ENCODE measurements at places on chromosomes 3 and 15. TPM values are rescaled to one million over a fixed set of nuclear protein-coding genes. Genes with fewer than 3 reads are reported as not detected.
A peak's percentile ranks its signal among the peaks of the same experiment; 100 is the strongest.

Gene GP5
- under 0.01 TPM for total RNA-seq

DNA sequence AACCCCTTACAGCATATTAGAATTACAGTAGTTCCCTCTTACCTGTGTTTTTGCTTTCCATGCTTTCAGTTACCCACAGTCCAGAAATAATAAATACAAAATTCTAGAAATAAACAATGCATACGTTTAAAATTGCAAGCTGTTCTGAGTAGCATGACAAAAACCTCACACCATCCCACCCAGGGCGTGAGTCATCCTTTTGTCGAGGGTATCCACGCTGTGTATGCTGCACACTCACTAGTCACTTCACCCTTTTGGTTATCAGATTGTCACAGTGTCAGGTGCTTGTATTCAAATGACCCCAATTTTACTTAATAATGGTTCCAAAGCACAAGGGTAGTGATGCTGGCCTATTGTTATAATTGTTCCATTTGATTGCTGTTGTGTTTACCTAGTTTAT lies 72.5 kb upstream of the P3H2 start:
- H3K4me1 ChIP-seq, result peaks cover 7% of the 10 kb centered on the region
- H3K4me3 ChIP-seq, result no peak overlapping the region
- DNase-seq, result peak; percentile 61
- H3K36me3 ChIP-seq, result no peaks in the 10 kb centered on the region

DNA sequence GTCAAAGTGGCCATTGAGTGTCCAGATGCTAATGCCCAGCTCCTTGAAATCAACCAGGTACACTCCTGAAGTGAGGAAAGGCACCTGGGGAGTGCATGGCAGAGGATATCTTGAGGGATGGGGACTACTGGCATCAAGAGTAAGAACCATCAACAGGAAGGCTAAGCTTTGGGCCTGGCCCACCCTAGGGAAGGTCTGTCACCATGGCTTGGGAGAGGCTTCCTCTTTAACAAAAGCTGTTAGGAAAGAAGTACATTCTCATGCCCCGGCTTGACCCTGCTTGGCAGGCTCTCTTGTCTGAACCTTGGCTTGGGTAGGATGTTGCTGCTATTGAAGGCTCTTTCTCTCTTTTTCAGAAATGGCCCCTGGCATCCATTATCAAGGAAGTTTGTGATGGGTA lies 43.7 kb upstream of the TUBGCP5 start:
- H3K36me3 ChIP-seq, result no peaks in the 10 kb centered on the region
- no peak overlapping the region for H3K27ac ChIP-seq
- no peak for DNase-seq

DNA sequence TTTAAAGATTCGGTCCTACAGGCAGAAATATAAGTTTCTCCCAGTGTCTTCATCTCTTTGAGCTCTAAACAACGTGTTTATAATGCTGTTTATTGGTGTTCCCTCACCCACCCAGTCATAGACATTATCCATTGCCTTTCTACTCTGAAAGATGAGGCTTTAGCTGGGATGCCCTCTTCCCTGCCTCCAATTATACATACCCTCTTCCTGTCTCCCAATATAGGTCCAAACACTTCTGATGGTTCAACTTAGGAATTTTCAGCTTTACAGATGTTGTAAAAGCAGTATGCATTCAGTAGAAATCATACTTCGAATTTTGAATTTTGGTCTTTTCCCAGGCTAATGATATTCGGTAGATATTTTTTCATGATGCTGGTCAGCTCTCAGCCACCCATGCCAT lies 2.6 kb downstream of the CMTM8 start:
- H3K4me3 ChIP-seq, result no peak overlapping the region
- no peak for DNase-seq
- no peaks in the 10 kb centered on the region for H3K36me3 ChIP-seq
- H3K27ac ChIP-seq, result no peak overlapping the region

Gene GOLGA8M
- total RNA-seq, result under 0.01 TPM

GRCh38 chr15:75198560-75199356 lies 2.9 kb upstream of the C15orf39 start:
- H3K27me3 ChIP-seq, result peaks cover 35% of the 10 kb centered on the region
- peaks cover 15% of the 10 kb centered on the region for H3K4me1 ChIP-seq
- no peaks in the 10 kb centered on the region for H3K36me3 ChIP-seq
- H3K4me3 ChIP-seq, result no peak overlapping the region
- DNase-seq, result peak; percentile 49
